ENCODE measurements at places on chromosomes 12 and 14. TPM values are rescaled to one million over a fixed set of nuclear protein-coding genes. Genes with fewer than 3 reads are reported as not detected.

ACRBP gene
- polyA plus RNA-seq = 6.4 TPM

VPS37B gene
- 27.2 TPM for polyA plus RNA-seq

RAD51AP1 gene
- 31.5 TPM for polyA plus RNA-seq

PZP gene
- 3.3 TPM for polyA plus RNA-seq

SIX4 gene
- polyA plus RNA-seq = 5.5 TPM

CCDC196 gene
- polyA plus RNA-seq = not detected

CACNA1C gene
- polyA plus RNA-seq = 16.6 TPM

PLCZ1 gene
- polyA plus RNA-seq = 2.6 TPM

FAR2 gene
- polyA plus RNA-seq = 7.6 TPM

DHRS1 gene
- polyA plus RNA-seq = 37.8 TPM

CNTN1 gene
- 56.2 TPM for polyA plus RNA-seq

SERPINA12 gene
- polyA plus RNA-seq = not detected

SRGAP1 gene
- polyA plus RNA-seq = 9.6 TPM

RNASE3 gene
- polyA plus RNA-seq = 1.1 TPM

ZC2HC1C gene
- polyA plus RNA-seq = 5.7 TPM

PPFIA2 gene
- 1.1 TPM for polyA plus RNA-seq

SOAT2 gene
- polyA plus RNA-seq = 0.13 TPM

ACOT6 gene
- not detected for polyA plus RNA-seq

TAS2R13 gene
- 0.18 TPM for polyA plus RNA-seq

FAM222A gene
- 2.9 TPM for polyA plus RNA-seq

LRP10 gene
- polyA plus RNA-seq = 57.2 TPM

TMTC1 gene
- polyA plus RNA-seq = 0.85 TPM

TAS2R50 gene
- not detected for polyA plus RNA-seq

SNX6 gene
- polyA plus RNA-seq = 116 TPM

FAIM2 gene
- 0.73 TPM for polyA plus RNA-seq

KCNA5 gene
- polyA plus RNA-seq = 1.1 TPM

CEBPE gene
- 0.14 TPM for polyA plus RNA-seq

CATSPERB gene
- polyA plus RNA-seq = 1.5 TPM

RFX4 gene
- polyA plus RNA-seq = not detected

CLEC14A gene
- polyA plus RNA-seq = 57.1 TPM

NANOG gene
- polyA plus RNA-seq = 0.28 TPM

NYNRIN gene
- polyA plus RNA-seq = 86.6 TPM

OTX2 gene
- not detected for polyA plus RNA-seq

SPPL3 gene
- polyA plus RNA-seq = 63.5 TPM

PGF gene
- 13.6 TPM for polyA plus RNA-seq

RHOJ gene
- polyA plus RNA-seq = 62.7 TPM

Data from left lung (tissue), 14 donors.